ENCODE measurements at places on chromosomes 2 and 18.

GRCh38 chr2:40556293-40556692, 104.4 kb upstream of the SLC8A1 start:
- no peak for DNase-seq

- no peak for DNase-seq
Observed at GRCh38 chr2:210287301-210287700, 27.7 kb downstream of the MYL1 start.

GRCh38 chr2:235191486-235191885, 239.7 kb downstream of the SH3BP4 start:
- DNase-seq, result no peak

- no peak for DNase-seq
Observed at GRCh38 chr18:49531678-49532153, 30.1 kb upstream of the LIPG start.
